Left lobe of liver (tissue), 2 donors: ENCODE measurements at places on chromosomes 13 and 19.

GRCh38 chr13:59885076-59885475 is 278.7 kb downstream of the DIAPH3 start:
- no peak for DNase-seq

GRCh38 chr19:55312621-55313512 is 12.3 kb downstream of the TMEM150B start:
- DNase-seq = no peak

DNA sequence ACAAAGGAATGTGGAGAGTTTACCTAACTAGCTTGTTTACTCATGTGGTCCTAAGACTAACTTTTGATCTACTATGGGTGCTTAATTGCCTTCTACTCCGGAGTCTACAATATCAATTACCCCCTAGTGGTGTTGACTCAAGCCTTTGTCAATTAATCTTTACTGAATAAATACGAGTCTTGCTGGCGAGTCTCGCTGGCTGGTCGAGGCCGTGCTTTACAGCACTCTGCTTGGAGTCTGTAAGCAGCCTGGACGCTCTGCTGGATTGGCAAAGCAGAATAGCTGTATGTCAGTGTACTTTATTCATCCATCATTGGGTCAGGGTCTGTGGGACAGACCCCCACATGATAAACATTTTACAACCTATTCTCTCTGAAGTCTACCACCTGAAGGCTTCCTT is 9.9 kb upstream of the SPART start:
- DNase-seq = no peak

DNA sequence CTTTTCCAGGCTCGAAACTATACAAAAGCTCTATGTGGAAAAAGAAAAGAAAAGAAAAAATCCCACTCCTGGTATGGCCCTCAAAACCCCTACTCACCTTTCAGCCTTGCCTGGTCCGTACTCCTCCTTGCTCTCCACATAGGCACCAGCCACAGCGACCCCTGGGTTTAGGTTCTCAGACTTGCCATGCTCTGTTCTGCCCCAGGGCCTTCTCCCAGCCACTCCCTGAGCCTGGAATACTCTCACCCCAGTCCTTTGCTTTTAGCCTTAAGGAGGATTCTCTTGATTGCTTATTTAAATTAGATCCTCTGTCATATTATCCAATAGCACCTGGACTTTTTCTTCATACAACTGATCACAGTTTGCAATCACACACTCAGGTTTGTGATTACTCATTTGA is 522.5 kb downstream of the DIAPH3 start:
- DNase-seq = no peak

DNA sequence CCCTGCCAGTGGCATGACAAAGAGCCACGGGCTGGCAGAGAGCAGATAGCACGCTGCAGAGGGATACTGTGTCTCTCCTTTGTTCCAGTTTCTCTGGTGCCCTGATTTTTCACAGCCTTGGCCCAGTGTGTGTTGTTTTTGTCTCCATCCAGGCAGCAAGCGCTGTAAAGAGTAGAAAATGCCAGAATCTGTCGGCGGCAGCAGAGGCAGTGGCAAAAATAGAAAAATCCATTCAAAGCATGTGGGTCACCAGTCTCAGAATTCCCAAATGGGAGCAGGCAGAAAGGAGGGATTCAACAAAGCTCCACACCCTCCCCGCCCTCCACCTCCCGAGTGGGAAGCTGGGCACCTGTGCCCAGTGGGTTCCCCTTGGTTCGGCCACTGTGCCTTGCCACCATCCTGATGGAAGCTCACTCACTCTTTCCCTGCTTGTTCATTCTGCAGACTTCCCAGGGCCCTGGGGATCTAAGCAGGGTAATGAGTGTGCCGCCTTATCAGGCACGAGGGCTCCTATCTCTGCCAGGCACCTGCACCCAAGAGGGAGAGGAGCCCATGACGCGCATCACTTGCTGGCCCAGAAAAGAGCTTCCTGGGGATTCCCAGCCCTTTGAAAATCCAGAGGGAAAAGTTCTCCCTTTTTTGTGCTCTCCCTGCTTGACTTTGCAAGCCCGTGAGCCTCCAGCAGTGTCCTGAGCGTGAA is 416.9 kb downstream of the IRS2 start:
- no peak for DNase-seq

GRCh38 chr13:35472323-35472881 is 4.1 kb downstream of the MAB21L1 start:
- DNase-seq = no peak

DNA sequence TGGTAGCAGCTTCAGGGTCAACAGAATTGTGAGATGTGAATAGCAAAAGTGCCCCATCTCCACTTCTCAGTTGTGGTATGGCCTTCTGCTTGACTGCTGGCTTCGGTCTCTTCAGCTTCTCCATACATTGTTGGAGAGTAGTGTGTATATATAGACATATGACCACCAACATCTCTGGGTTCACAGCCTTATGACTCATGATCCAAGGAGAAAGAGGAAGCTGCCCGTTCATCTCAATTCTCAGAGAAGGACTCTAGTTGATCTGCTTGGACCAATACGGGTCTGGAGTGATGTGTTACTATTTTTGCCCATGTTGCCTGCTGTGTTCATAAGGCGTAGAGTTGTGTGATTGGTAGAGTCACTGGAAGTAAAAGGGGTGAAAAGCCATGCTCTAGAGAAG is 3.6 kb upstream of the COMMD6 start:
- DNase-seq = no peak

- DNase-seq = no peak
Observed at GRCh38 chr13:110277357-110277975, 29.5 kb downstream of the COL4A1 start.

GRCh38 chr19:46471116-46471733 is at the start of gene PNMA8A:
Gene PNMA8A (minus strand): TSS chr19:46471563. CDS start chr19:46471035, 528 bp downstream.
- DNase-seq = no peak

DNA sequence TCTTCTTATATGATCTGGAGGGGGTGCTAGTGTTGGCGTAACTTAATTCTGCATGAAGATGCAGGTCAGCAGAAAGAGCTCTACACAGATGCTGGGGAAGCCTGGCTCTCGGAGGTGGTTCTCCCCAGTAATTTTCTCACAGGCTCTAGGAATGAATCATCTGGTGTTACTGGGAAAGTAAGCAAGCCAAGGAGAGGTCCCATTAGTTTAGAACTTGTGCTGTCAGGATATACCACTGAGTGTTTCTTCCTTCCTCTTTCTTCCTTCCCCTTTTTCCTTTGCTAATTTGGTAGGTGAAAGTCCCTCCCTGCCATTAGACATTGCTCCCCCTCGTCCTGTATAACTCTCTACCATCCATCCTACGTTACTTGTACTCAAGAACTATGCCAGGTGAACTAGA is 68.3 kb downstream of the ATP8A2 start:
- no peak for DNase-seq

GRCh38 chr13:101242720-101243119 is 173.6 kb downstream of the NALCN start:
- DNase-seq = no peak

DNA sequence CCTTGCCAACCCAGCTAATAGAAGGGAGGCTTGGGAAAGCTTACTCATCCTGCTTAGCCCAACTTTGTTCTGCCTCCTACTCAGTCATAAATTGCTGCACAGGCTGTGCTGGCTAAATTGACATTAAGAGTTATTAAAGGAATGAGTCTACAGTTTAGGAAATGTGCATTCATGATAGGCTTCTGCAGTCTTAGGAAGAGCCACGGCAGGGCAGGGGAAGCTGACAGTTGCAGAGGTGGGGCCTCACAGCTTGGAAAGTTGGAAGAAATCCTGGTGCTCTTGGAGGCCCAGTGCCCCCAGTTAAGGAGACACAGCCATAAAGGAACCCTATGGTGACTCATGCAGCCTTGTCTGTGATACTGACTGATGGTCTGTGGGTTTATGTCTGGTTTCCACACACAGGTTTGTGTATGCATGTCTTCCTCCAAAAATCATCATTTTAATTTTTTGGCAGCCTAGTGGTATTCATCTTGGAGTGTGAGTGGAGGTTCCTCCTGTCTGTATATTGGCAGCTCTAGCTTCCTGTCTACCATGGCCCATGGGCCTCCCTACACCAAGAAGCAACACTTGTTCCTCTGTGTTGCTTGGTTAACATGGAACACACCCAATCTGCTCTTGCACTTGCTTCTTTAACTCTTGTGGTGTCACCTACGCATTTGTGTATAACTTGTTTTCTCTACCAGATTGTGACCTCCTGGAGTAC is 135.0 kb upstream of the KL start:
- no peak for DNase-seq

- no peak for DNase-seq
Observed at GRCh38 chr19:33689138-33689746, 67.5 kb downstream of the CHST8 start.

- no peak for DNase-seq
Observed at GRCh38 chr13:50519866-50520265, 323.6 kb downstream of the DLEU7 start.

GRCh38 chr13:110271313-110271712 is 35.6 kb downstream of the COL4A1 start:
- DNase-seq = no peak

- DNase-seq = no peak
Observed at GRCh38 chr13:44868397-44868796, 120.9 kb downstream of the NUFIP1 start.
